ENCODE measurements at places on chromosomes 1 and 21. TPM values are rescaled to one million over a fixed set of nuclear protein-coding genes. Genes with fewer than 3 reads are reported as not detected.

CYP4Z1 gene
- total RNA-seq: not detected

REN gene
- total RNA-seq: not detected

PADI3 gene
- not detected for total RNA-seq

TDRD5 gene
- total RNA-seq: not detected

OR2T33 gene
- total RNA-seq: not detected

CFHR4 gene
- total RNA-seq: not detected

All from activated naive CD8-positive, alpha-beta T cell treated with anti-CD3 and anti-CD28 coated beads, Interleukin-2, amount 10 ng/mL, durations not matched to agents 7 days and 5 days (primary cell).